ENCODE measurements at places on chromosomes 1 and 21.

GRCh38 chr1:178192686-178193085 is 98.8 kb downstream of the RASAL2 start:
- DNase-seq = peak; percentile 37

GRCh38 chr1:12165342-12165741 is 1.4 kb upstream of the TNFRSF1B start:
- DNase-seq = no peak

GRCh38 chr1:117339866-117340700 is 27.2 kb upstream of the MAN1A2 start:
- peak; percentile 75 for DNase-seq

GRCh38 chr1:231678011-231678432 is 51.4 kb downstream of the DISC1 start:
- no peak for DNase-seq

DNA sequence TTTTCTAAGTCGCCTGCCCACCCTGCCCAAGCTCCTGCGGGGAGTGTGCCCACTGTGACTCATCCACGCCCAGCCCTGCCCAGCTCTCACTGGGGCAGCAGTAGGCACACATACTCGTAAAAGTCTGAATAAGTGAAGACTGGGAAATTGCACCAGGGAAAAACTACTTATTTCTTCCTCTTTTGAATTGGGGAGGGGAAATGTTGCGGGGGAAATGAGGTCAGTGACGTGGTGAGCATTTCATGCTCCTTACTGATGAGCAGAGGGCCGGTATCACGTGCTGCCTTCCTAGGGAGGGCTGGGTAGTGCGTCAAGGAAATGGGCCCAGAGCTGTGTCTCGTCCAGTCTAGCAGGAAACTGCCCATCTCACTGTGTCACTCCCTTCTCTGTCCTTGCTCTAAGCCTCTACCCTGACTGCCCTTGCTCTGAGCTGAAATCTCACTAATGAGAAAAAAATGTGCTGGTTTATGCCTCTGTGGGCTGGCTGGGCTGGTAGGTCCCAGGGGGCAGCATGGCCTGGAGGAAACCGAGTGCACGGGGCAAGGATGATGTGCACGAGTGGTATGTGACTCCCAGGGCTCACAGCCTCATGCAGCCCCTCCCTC is 13.5 kb upstream of the TNFRSF1B start:
- no peak for DNase-seq

GRCh38 chr1:18926315-18927081 is 24.1 kb upstream of the ALDH4A1 start:
- DNase-seq = no peak

DNA sequence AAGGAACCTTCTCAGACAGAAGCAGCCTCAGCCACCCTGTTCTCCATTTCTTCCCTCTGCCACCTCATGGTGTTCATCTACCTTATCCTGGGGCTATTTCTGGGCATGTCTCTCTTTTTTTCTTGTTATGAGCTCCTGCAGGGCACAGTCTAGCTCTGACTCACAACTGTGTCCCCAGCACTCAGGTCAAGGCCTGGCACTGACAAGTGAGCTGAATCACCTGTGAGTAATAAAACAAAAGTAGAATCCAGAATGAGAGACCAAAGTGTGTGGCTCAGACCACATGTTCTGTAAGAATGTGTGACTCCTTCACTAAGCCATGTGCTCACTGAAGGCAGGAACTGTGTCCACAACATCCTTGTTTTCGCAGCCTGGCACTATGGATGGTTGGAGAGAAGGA is 23.2 kb downstream of the C1orf94 start:
- DNase-seq = no peak

DNA sequence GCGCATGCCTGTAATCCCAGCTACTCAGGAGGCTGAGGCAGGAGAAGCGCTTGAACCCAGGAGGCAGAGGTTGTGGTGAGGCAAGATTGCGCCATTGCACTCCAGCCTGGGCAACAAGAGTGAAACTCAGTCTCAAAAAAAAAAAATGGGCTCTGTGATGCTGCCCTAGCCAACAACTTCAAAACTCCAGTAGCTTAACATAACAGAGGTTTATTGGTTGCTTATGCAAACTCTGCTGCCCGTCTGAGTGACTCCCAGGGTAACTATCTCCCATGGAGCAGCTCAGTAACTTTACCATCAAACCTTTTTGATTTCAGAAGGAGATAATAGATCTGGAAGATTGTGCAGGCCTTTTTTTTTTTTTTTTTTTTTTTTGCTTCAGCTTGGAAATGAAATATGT is 18.9 kb upstream of the ITLN2 start:
- no peak for DNase-seq

GRCh38 chr1:200780545-200781369 is 42.1 kb downstream of the CAMSAP2 start:
- DNase-seq = no peak

GRCh38 chr1:6241887-6242740 is 1.9 kb upstream of the HES3 start:
- no peak for DNase-seq

DNA sequence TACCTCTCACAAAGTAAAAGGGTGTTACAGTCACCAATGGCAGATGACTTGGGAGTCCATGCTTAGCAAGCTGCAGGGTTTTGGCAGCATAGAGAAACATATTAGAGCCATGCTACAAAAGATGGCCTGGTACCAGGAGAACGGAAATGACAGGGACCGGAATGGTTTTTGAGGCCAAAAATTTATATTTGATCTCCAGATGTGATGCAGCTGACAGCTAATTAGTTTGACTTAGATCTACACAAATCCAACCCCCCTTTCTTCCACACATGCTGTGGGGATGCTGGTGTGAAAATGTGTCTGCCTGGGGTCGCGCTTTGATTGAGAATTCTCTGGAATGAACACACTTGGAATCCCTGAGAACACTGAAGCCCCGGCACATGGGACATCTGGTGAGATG is 26.5 kb downstream of the SYF2 start:
- DNase-seq = no peak

DNA sequence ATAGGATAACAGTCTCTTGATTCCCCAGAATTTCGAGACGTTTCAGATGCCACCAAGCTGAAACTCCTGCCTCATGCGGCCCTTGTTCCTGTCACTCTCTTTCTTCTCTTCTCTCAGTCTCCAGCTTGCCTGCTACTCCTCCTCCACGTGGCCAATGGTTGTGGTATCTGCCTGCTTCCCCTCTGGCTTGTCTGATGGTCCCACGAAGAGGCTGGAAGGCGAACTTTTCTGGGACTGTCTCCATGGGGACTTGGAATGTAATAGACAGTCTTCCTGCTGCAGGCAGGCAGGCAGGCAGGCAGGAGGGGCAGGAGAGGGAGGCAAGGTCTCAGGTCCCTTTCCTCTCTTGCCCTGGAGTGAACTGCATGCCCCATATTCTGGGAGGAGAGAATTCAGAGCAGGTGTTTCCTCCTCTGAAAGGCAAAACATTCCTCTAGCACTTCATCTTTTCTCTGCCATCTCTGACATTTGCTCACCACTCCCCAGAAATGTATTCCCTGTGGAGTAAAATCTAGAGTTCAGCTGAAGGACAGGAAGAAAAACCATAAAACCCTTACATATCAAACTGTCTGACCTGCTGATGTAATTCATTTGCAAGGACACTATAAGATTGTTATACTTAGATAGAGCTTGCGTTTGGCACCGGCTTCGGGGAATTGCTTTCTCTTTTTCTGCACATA is 64.1 kb upstream of the GNG12 start:
- no peak for DNase-seq

- DNase-seq = no peak
These were observed 44.5 kb downstream of the KIRREL1 start for GRCh38 chr1:158037866-158038359.

DNA sequence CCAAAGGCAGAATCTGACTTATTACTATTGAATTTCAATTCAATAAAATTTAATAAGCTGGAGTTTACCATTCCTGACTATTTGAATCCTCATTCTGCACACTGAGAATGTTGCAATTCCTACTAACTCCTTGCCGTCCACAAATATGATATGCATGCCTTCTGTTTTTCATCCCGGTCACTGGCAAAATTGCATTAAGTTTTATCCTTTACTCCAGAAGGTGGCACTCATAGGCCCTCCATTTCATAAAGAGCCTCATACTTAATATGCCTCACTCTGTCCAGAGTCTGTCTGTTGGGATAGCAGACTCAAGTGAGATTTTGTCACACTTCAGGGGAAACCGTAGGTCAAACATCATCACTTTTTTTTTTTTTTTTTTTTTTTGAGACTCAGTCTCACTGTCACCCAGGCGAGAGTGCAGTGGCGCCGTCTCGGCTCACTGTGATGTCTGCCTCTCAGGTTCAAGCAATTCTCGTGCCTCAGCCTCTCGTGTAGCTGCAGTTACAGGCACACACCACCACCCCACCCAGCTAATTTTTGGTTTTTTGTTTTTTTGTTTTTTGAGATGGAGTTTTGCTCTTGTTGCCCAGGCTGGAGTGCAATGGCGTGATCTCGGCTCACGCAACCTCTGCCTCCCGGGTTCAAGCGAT is 27.3 kb downstream of the F11R start:
- peak; percentile 14 for DNase-seq

DNA sequence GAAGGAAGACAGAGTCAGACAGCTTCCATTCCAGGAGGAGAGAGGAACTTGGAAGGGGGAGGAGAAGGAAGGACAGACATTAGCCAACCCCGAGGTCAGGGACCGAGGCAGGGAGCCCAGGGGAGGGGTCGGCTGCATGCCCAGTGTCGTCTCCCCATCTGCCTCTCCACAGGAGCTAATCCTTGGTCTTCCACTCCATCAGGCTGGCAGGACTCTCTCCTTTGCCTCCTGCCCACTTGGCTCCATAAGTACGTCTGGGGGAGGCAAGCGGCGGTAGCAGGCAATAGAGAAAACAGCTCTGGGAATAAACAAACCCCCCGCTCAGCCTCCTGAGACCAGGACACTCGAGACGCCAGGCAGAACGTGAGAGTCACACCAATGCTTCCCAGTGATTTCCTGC is 71.3 kb downstream of the GRIK3 start:
- no peak for DNase-seq

GRCh38 chr1:192530254-192530653 is 45.3 kb upstream of the RGS1 start:
- DNase-seq = no peak

DNA sequence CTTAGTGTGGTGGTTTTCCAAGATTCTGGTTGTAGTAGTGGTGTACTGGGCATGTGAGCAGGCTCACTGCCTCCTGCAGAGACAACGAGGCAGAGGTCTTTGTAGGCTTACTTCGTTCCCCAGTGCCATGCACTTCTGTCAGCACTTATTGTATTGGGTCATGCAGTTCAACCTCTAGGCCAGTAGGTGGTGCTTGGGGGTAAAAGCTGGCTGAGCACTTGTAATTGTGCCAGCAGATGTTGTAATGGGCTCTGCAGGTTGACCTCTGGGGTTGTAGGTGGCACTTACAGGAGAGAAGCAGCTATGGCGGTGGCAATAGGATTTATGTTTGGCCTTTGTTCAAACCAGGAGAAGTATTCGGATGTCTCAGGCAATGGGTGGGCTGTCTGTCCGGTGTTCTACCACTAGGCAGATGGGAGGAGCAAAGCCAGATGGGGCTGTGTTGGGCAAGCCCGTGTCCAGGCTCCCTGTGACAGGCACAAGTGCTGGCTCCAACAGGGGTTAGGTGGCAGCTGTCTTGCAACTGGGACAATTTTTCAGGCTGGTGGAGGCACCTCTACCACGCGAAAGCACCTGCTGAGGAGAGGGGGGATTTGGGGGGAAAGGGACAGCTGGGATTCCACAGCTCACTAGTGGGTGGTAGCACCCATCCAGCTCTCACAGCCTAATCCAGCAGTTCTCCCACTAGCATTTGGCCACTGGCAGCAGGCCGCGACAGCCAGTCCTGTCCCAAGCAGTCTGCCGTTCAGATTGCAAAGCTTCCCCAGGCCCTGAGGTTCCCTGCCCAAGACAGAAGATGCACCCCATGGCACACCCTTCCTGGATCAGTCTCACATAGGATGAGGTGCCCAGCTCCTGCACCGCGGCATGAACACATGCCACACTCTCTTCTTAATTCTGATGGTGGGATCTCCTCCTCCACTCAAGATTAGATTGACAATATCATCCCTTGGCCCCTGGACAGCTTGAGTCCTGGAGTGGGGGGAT is 274.5 kb downstream of the CTH start:
- peak; percentile 49 for DNase-seq

GRCh38 chr21:36710729-36711048 is 11.8 kb downstream of the SIM2 start:
- no peak for DNase-seq

DNA sequence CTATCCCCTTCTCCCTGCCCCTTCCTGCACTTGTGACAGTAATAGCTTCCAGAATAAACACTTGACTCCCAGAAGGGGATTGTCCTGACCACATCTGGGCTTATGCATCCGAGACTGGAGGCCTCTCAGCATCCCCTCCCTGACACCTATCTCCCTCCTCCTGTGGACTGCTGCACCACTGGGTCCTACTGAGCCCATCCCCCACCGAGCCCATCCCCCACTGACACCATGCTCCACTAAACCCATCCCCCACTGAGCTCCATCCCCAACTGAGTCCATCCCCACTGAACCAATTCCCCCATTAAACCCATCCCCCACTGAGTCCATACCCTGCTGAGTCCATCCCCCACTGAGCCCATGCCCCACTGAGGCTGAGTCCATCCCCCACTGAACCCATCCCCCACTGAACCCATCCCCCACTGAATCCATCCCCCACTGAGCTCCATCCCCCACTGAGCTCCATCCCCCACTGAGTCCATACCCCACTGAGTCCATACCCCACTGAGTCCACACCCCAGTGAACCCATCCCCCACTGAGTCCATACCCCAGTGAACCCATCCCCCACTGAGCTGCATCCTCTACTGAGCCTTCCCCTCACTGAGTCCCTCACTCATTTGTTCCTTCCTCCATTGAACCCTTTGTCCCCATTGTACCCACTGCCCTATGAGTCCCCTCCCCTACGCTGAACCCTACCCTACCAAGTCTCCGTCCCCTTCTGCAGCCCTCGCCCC is 5.6 kb downstream of the PDZK1IP1 start:
- no peak for DNase-seq

- no peak for DNase-seq
These were observed 116.4 kb downstream of the GDAP2 start for GRCh38 chr1:117812869-117813511.

- DNase-seq = peak; percentile 22
These were observed 53.3 kb upstream of the FAM89A start for GRCh38 chr1:231093156-231093922.

DNA sequence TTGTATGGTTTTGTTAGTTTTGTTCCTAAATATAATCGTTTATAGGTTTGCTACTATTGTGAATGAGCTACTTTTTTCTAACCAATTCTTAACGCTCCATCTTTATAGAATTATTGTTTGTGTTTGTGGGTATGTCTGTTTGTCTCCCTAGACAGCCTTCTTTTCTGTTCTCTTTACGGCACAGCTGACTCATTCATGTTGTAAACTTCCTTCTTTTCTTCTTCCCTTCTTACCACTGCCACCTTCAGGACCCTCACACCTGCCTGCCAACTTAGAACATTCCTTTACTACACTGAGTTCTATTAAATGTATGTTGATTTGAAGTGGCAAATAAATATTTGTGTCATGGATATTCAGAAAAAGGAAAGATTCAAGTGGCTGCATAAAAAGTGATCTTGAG is 29.1 kb downstream of the AK5 start:
- DNase-seq = no peak

Measured in DMS153 (cell line).